ENCODE measurements at places on chromosomes 4 and X.

DNA sequence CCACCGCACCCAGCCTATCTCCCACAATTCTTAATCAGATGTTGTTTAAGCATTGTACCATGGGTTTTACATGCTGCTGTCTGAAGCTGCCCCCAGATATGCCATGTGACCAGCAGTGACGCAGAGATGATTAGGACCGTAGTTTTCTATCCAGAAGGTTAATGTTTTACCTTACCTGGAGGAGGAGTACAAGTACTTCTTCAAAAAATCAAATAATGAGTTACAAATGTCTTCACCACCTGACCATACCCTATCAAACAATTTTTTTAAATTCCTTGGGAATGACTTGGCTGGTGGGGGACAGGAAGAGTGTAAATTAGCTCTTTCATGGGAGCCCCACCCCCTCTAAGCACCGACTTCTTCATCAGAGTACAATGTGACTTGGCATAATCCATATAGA, 16.2 kb upstream of the SGMS2 start:
- no peak for DNase-seq

DNA sequence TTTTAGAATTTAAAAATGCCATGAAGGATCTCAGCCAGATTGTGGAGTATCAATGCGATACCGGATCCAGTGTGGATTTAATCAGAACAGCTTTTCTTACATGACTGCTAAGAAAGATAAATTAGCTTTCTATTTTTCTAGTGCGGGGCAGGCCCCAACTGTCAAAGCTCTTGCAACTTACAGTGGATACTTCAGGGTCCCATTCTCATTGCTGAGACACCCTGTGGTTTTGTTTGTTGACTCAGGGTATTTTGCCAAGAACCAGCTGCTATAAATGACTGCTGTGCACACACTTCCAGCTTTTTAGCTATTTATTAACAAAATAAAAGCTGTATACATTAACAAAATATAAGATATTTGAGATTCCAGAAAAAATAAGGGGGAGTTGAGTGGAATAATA, 166.4 kb downstream of the DCLK2 start:
- no peak for DNase-seq

- no peak for DNase-seq
These were observed 71.9 kb upstream of the TFDP3 start for GRCh38 chrX:133290076-133290475.

- DNase-seq, result no peak
These were observed 66.1 kb upstream of the WDR1 start for GRCh38 chr4:10182446-10183424.

DNA sequence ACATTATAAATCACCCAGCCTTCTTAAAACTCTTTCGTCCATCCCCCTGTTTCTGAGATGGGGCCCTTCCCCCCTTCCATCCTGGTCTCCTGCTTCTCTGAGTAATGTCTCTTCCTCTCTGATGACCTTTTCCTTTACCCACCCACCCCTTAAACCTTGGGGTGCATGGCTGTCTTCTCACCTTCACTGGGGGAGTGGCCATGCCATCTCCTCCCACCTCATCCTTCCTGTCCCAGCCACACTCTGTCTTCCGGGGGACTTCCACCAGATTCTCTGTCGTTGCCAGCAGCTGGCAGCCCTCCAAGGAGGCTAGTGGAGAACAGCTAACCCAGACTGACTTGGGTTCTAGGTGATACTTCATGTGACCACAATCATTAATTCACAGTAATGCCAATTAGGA, 83.2 kb upstream of the SCML1 start:
- no peak for DNase-seq
